Progenitor cell of endocrine pancreas (in vitro differentiated cells): ENCODE measurements at places on chromosomes 7 and 10. TPM values are rescaled to one million over a fixed set of nuclear protein-coding genes. Genes with fewer than 3 reads are reported as not detected.

Gene SSC4D
- total RNA-seq: 7.4 and 10.7 TPM in 2 replicates

Gene EPO
- 0.22 and 0.29 TPM in 2 replicates for total RNA-seq

Gene NRG3
- total RNA-seq: 29.5 and 32.2 TPM in 2 replicates

Gene PPP1R9A
- total RNA-seq: 55.2 and 57.2 TPM in 2 replicates

Gene MCU
- total RNA-seq: 63.8 and 66.2 TPM in 2 replicates

Gene CPEB3
- total RNA-seq: 2.1 and 2.3 TPM in 2 replicates

Gene LOXL4
- total RNA-seq: 3.6 and 3.7 TPM in 2 replicates

Gene AKR1C3
- 4.6 and 9.3 TPM in 2 replicates for total RNA-seq

Gene NPC1L1
- total RNA-seq: 21.0 and 21.2 TPM in 2 replicates

Gene OR9A2
- not detected in 2 replicates for total RNA-seq

Gene ZKSCAN5
- 14.7 and 15.2 TPM in 2 replicates for total RNA-seq

Gene TRIP6
- total RNA-seq: 76.9 and 87.0 TPM in 2 replicates

Gene SLC16A12
- total RNA-seq: 16.1 and 20.6 TPM in 2 replicates

Gene HECW1
- total RNA-seq: 0.09 and 0.50 TPM in 2 replicates

Gene OR2A1
- total RNA-seq: 0.12 TPM in 1 of 2 replicates, not detected in the other

Gene CARD11
- 11.0 and 15.8 TPM in 2 replicates for total RNA-seq

Gene SPDYE5
- total RNA-seq: not detected in 2 replicates

Gene DGKB
- total RNA-seq: 0.74 and 1.0 TPM in 2 replicates

Gene TAS2R41
- not detected in 2 replicates for total RNA-seq

Gene GRID1
- total RNA-seq: 0.22 and 0.42 TPM in 2 replicates

Gene DEPP1
- 13.9 and 16.6 TPM in 2 replicates for total RNA-seq

Gene LIPN
- not detected in 2 replicates for total RNA-seq

Gene GBX1
- 2.0 and 2.1 TPM in 2 replicates for total RNA-seq

Gene LIPK
- not detected in 2 replicates for total RNA-seq
